Right renal pelvis (tissue), 4 donors: ENCODE measurements at places on chromosomes 7 and 10.

- no peak for DNase-seq
These were observed 85.8 kb downstream of the MKX start for GRCh38 chr10:27659786-27660185.

DNA sequence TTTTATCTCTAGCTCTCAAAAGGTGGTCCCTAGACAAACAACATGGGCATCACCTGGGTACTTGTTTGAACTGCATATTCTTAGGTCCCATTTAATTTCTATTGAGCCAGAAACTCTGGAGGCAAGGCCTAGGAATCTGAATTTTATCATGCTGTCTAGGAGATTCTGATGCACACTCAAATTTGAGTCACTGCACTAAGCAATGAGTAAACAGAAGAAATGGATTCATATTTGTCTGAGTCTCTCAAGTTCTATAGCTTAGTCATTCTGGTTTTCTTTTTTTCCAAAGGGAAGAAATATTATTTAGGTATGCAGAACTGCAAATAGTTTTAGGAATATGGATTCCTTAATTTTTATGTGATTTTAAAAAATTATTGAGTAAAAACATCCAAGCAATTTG, 185.5 kb downstream of the SEMA3A start:
- no peak for DNase-seq

DNA sequence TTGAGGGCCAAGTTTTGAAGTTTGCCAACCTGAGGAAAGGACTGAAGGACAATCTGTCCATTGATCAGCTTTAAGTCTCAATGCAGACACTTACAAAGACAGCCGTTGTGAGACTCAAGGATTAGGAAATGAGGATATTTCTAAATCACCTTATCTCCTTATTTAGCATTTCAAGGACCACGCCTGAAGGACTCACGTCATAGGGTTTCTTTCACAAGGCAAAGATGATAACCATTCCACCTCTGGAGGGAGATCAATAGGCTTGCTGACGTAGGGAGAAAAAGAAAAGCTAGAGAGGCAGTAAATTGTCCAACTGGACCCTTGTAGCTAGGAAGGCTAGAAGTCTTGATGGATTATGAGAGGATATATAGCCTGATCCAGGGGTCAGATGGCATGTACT, 3.3 kb upstream of the ASB4 start:
- DNase-seq = no peak

DNA sequence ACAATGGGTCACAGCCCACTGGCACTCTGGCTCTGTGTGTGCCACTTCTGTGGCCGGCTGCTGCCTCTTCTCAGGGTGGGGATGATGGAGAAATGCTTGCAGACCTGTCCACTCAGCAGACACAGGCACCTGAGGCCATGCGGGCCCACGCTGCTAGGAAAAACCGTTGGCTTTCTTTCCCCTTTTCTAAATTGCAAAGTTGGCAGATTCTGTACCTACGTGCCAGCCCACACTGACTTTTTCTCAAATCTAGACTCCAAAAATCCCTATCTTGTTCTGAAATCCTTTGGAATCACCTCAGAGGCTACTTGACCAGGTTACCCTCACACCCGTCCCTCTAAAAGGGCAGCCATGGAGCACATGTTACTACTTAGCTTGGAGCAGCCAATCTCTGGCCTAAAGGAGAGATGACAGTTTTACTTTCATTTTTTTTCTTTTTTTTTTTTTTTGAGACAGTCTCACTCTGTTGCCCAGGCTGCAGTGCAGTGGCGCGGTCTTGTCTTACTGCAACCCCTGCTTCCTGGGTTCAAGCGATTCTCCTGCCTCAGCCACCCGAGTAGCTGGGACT, 99.4 kb downstream of the RNF216 start:
- no peak for DNase-seq

DNA sequence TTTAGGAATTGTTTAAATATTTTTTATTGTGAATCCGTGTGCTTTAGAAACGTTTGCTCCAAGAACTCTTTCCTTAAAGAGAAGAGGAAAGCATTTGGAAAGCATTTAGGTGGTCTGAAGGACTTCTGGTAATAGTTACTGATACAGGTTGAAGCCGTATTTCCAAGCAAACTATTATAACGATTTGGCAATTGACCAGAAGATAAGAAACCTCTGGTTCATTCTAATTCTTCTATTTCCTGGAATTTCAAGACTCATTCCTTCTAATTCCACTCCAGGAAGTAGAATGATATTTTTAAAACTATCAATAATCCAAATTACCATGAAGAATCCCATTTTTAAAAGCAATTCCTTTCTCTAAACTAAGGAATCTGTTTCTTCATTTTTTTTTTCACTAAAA, 158.9 kb upstream of the AGR3 start:
- no peak for DNase-seq

DNA sequence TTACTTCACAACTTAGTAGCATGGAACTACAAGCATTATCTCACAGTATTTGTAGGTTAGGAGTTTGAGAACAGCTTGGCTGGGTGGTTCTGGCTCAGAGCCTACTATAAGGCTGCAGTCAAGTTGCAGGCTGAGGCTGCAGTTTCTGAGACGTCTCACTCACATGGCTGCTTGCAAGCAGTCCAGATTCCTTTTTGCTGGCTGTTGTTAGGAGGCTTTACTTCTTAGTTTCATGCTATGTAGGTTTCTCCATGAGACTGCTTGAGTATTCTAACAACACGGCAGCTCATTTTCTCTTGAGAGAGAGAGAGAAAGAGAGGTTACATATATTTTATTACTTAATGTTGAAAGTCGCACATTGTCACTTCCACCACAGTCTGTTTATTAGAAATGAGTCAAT, 1073.9 kb downstream of the NXPH1 start:
- DNase-seq = no peak

- no peak for DNase-seq
These were observed 29.4 kb downstream of the DNAJB9 start for GRCh38 chr7:108598914-108599580.

DNA sequence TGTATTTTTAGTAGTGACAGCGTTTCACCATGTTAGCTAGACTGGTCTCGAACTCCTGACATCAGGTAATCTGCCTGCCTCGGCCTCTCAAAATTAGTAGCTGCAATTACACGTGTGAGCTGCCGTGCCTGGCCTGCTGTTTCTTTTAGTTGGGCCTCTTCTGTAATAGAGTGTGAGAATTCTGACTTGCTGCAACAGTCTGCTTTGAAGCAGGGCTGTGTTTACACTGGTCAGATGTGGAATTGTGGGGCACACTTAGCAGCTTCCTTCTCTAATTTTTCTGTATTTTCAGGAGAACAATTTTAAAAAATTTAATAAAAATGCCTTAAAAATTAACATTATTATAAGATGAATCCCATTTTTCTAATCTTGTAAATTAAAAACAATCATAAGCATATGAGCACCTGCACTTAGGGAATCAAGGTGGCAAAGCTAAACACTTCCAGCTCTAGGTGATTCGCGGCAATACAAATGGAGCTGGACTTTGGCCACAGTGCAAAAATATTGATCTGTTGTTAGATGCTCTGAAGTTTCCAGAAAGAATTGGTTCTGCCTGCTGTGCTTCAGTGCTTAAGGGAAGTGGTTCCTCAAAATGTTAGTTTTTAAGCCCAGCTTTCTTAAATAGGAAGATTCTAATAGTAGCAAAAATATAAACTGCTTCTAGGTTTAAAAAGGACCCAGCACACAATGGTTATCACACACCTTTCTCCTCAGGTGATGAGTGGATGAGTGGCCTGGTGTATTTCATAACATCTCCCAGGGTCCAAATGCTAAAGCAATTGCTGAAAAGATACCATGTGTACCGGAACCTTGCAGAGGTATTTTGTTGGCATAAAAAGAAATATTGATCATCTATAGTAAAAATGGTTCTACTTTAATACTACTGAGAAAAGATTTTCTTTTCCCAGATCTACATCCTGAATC, 63.5 kb upstream of the ATRNL1 start:
- no peak for DNase-seq

GRCh38 chr10:30784897-30785605, 155.5 kb upstream of the LYZL2 start:
- no peak for DNase-seq

DNA sequence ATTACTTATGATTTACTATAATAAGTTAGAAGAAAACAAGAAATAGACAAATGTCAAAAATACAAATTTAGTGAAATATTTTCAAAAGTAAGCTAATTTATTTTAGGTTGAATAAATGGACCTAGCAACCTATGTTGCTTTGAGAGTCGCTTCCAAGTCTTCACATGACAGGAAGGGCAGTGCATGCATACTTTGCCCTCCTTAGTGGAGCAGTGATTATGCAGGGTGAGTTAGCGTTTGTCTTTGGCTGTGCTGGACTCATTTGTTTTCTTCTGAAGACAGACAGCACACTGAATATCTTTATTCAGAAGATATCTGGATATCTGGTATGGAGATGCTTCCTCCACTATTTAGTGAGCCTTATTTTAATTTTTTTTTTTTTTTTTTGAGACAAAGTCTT, 102.5 kb downstream of the SRI start:
- no peak for DNase-seq

GRCh38 chr7:43764039-43764761, 5.7 kb downstream of the BLVRA start:
- DNase-seq = no peak

DNA sequence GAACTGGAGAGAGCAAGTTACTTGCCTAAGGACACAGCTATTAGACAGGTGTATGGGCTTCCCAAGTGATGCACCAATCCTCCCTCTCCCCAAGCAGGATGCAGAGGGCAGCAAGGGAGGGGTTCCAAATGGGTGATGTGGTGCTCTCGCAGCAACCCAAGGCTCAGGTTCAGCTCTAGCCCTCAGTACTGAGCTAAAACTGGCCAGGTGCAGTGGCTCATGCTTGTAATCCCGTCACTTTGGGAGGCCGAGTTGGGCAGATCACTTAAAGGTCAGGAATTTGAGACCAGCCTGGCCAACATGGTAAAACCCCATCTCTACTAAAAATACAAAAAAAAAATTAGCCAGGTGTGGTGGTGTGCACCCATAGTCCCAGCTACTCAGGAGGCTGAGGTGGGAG, 40.7 kb downstream of the GPRIN2 start:
- DNase-seq = no peak

DNA sequence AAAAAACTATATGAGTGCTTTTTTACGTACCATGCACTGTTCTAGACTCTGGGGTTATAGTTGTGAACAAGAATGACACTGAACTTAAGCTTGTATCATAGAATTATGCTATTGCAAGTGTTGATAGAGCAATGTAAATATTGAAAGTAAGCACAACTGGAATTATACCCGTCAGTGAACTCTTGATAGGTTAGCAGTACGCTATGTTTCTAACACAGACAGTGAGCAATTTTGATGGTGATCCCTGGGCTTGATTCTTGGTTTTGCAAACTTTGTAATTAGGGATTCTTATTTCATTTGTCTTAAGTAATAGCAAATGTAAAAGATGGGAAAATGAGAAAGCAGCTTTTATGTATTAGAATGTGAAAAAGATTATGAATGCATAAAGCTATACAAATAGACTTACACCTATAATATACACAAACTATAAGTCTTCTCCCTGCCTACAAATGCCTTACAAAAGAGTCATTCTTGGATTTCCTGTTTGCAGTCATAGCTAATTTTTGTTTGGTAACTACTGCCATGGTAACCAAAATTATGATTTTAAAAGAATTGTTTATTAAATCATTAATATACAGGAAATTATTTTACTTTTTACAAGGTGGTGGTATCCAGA, 6.7 kb downstream of the TES start:
- DNase-seq = no peak

DNA sequence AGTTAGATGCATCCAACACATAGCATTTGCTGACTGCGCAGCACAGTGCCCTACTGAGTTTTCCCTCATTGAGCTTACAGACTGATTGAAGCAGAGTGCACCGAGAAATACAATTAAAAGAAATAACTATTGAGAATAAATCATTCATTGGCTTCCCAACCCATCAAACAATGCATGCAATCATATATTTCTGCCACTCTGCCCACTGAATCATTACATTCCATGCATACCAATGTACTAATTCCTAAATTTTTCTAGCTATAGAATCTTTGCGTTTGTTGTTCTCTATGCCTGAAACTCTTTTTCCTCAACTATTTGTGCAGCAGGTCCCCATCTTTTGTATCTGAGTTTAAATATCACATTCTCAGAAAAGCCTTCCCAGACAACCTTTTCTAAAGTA, 783.8 kb downstream of the SORCS1 start:
- no peak for DNase-seq

- no peak for DNase-seq
These were observed 7.9 kb upstream of the CRTAC1 start for GRCh38 chr10:98038288-98038687.

DNA sequence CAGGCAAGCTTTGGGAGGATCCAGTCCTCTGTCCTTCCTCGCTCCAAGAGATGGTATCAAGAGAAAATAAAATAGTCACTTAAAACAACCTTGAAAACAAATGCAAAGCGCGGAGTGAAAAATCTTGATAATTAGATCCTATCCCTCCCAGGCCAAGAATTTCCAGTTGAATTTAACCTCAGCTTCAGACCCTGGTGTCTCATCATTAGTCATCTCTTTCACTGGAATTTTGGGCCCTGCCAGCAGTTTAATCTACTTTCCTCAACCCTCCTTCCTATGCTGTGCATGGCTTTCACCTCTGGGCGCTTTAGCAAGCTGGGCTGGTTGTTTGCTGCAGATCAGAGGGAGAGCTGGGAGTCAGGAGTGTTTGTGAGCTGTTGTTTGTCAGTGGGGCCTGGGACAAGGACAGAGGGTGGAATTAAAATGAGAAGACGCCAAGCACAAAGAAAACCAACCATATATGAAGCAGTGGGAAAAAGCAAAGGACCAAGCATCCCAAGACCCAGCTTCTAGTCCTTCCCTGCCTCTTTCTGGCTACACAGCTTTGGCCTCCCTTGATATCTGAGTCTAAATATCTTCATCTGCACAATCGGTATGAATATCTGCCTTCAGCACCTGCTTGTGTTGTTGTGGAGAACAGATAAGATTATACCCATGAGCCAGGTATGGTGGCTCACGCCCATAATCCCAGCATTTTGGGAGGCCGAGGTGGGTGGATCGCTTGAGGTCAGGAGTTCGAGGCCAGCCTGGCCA, 13.5 kb downstream of the MYOF start:
- DNase-seq = no peak

DNA sequence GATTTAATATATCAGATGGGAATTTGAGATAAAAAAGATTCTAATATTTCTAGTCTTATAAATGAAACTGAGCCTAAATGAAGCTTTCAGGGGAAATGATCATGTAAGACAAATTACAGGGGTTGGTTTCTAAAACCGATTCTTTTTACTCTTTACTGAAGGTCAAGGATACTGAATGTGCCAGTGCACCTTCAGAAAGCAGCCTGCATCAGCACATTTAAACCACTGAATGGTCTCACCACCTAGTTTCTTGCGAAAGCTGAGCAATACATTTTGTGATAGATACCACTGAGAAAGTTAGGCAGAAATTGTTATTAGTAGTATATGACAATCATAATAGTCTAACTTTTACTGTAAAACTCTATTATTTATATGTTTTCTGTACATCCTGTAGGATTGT, 180.7 kb downstream of the PCDH15 start:
- DNase-seq = no peak
